ENCODE measurements at places on chromosomes 13 and 19. TPM values are rescaled to one million over a fixed set of nuclear protein-coding genes. Genes with fewer than 3 reads are reported as not detected.

DNA sequence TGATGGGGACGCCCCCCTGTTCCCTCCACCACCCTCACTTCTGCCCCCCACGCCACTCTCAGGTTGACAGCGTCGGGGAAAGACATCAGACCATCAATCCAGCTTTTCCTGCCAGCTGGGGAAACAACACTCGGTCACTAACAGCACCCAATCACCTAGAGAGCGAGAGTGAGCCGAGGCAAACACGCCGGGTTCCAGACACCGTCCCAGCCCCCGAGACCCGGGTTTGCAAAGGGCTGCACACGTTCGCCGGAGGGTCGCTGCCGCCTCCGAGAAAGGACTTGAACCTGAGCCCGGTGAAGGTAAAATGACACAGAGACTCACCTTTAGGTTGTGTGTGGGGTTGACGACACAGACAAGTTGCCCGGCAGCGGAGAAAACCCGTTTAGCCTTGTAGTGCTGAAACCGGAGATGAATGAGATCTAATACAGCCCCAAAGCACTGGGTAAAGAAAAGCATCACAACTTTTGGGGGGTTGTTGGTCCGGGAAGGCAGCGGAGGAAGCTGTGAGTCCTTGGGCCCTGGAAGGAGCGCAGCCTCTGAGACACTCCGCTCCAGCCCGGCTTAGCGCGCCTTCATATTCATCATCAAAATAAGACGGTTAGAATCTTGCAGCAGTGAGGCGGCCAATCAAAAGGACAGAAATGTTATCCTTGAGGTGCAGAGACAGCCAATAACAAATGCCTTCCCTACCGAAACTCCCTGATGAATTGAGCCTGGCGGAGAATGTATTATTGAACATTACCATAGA is at the start of gene SIAH3:
Gene SIAH3 (minus strand): TSS at position 583 of the 751 bp plus-strand sequence. CDS start 124 bp downstream, at position 459.
- peak; percentile 52 for DNase-seq

GRCh38 chr19:35641515-35642151 is at the start of gene ETV2:
Gene ETV2 (plus strand): TSS chr19:35641745. CDS start chr19:35642461, 716 bp downstream.
- DNase-seq: no peak

- no peak for DNase-seq
These were observed 124.5 kb downstream of the ITGBL1 start for GRCh38 chr13:101576977-101577376.

DNA sequence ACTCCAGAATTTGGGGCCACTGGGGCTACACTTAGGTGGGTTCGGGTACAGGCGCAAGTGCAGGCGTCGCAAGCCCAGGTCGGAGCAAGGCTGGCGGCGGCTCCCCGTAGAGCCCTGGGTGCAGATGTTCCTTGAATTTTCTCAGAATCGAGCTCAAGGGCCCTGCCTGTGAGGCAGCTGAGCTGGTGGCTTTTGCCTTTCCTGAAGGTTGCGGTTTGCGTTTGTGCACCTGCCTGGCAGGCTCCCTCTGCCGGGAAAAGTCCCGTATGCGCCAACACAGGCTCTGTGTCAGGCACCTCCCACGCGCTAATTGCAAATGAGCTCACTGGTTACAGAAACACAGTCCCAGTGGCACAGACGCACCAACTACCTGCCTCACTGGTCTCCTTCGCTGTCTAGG is 5.9 kb downstream of the DOHH start:
- DNase-seq: peak; percentile 43

DNA sequence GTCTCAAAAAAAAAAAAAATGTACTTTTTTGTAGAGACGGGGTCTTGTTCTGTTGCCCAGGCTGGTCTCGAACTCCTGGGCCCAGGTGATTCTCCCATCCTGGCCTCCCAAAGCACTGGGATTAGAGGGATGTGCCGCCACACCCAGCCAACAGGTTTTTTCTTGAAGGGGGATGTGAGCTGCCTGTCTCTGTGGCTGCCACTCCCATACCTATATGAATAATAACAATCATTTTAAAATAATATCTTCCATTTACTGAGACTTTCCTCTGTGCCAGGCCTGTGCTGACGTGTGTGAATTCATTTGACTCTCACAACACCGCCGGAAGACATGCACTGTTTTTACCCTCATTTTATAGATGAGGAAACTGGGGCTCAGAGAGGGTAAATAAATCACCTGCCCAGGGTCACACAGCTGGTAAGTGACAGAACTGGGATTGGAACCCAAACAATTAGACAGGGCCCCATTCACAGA is 7.2 kb upstream of the BCL3 start:
- no peak for DNase-seq

DNA sequence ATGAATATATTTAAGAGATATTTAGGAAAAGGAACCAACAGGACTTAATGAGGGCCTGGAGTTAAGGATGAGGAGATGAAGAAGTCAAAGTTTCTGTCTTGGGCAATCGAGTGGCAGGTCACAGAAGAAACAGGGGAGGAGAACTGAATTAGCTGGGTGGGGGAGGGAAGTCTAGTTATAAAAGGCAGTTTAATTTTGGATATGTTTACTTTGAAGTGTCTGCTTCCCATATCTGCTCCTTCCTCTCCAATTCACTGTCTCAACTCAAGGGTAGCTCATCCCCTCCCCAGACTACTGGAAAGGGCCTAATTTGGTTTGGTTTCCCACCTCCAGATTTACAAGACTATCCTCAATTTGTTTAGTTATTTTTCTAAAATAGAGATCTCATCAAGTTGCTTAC is 195.9 kb downstream of the VWA8 start:
- DNase-seq: no peak

DNA sequence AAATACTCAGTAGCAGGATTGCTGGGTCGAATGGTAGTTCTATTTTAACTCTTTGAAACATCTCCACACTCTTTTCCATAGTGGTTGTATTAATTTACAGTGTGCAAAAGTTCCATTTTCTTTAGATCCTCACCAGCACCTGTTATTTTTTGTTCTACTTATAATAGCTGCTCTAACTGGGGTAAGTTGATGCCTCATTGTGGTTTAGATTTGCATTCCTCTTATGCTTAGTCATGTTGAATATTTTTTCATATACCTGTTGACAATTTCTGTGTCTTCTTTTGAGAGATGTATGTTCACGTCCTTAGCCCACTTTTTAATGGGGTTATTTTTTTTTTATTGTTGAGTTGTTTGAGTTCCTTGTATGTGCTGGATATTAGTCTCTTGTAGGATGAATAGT is 144.6 kb downstream of the NBEA start:
- DNase-seq: no peak

GRCh38 chr19:7916103-7916954 is 1.7 kb downstream of the TGFBR3L start:
- DNase-seq: no peak

DNA sequence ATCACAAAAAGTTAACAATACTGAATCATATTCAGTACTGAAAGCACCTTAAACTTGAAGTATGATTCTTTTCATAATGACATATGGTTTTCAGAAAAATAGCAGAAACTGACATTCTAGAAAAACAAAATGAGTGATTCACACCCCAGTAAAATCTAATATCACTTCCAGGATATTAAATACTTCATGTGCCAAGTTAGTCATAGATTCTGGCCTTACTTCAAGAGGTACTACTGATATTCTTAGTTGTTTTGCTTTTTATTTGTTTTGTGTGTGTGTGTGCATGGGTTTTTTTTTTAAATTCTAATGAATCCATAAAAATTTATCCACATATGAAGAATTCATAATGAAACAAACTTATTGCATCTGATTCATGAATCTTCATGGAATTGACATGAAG is 207.9 kb upstream of the UFM1 start:
- DNase-seq: no peak

DNA sequence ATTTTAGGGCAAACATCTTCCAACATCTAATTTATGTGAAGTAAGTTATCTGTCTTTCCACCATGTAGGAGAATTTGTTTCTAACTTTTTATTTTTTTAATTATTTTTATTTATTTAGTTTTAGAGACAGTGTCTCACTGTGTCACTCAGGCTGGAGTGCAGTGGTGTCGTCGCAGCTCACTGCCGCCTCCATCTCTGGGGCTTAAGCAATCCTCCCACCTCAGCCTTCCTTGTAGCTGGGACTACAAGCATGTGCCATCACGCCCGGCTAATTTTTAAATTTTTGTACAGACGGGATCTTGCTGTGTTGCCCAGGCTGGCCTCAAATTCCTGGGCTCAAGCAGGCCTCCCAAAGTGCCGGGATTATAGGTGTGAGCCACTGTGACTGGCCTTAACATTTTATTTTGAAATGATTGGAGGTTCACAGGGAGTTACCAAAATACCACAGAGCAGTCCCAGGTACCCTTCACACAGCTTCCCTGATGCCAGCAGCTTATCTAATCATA is 58.8 kb downstream of the CELF5 start:
- no peak for DNase-seq

GRCh38 chr19:34308381-34309367 is 54.3 kb downstream of the GARRE1 start:
- DNase-seq: no peak

DNA sequence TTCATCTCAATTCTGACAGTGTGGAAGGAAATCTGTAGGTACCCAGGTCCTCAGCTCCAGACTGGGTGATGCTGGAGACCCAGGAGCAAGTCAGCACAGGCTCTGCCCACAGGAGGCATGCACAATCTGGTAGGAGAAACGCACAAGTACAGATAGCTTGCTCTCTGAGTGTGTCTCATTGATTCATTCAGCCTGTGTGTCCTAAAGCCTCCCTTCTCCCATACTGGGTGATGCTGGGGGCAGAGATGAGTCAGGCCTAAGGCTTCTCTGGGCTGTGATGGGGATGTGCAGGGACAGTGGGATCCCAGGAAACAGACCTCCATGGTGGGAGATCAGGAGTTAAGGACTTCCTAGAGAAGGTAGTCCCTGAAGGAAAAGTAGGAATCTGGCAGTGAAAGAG is 6.8 kb downstream of the ZNF526 start:
- no peak for DNase-seq

DNA sequence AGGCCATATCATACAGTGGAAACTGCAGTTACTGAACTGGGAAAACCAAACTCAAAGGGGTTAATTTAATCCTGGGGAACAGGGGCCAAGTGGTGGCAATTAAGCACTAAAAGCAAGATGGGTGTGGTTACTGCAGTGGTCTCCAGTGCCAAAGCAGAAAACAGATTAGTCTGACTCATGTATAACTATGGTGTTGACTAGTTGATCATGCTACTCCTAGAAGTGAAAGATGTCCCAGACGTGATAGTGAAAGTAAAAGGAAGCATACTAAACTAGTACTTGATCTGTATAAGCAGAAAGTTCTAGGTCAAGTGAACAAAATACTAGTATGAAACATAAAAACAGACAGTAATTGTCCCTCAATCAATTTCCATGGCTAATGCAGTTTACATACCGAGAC is 360.0 kb upstream of the SLITRK5 start:
- no peak for DNase-seq

- no peak for DNase-seq
These were observed 1308.4 kb downstream of the SLITRK5 start for GRCh38 chr13:88979465-88980175.

GRCh38 chr13:74329962-74330361 is 195.8 kb upstream of the KLF12 start:
- DNase-seq: no peak

DNA sequence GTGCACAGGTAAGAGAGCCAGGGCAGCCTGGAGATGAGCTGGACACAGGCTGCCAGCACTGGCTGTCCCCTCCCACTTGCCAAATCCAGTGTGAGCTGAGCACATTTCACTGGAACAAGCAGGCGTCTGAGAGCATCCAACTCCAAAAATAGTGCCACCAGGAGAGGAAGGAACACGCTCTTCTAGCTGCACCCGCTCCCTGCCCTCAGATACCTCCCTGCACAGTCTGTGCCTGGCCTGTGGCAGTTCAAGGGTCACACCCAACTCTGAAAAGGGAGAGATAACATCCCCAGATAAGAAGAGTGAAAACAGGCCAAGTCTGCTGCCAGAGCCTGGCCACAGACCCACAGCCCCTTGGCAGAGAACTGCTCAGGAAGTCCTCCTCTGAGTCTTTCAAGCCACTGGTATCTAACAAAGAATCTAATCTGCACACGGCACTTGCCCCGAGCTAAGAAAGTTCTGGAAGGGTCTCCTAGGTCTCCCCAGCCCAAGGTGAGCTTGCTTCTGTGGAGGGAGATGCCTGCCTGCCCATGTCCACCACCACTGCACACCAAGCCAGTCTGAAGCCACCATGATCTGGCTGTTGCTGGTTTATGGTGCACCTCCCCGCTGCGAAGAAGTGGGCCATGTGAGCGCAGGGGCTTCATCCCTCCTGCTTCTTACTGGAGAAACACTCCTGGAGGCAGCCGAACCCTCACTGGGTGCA is 14.7 kb downstream of the ELL start:
- DNase-seq: peak; percentile 66

DNA sequence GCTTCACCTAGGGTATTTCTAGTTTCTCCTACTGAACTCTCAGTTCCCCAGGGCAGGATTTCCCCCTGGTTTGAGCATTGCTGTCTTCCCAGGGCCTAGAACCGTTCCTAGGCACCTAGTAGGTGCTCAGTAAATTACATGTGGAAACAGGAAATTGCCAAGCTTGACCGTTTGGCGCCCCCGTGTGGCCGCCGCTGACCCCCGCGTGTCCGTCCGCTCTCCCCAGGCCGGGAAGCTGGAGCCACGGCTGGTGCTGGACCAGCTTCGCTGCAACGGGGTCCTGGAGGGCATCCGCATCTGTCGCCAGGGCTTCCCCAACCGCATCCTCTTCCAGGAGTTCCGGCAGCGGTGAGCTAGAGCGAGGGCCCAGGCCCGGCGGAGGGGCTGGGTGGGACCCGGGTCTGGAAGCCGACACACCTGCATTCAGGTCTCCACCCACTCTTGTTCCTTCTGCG is 55.5 kb downstream of the MYH14 start:
- DNase-seq: no peak

GRCh38 chr13:109955598-109955997 is 169.2 kb upstream of the IRS2 start:
- no peak for DNase-seq

Gene SELENOV
- not detected for total RNA-seq

Gene FCHO1
- total RNA-seq: 83.8 TPM

Gene CYP4F2
- 0.81 TPM for total RNA-seq

Gene ERICH4
- total RNA-seq: not detected

Gene TNNI3
- total RNA-seq: not detected

Gene KCNK6
- 0.93 TPM for total RNA-seq

Gene ZNF878
- total RNA-seq: 0.28 TPM

Gene VSTM1
- total RNA-seq: not detected

Gene LPAR6
- 11.7 TPM for total RNA-seq

Gene B3GNT8
- 0.94 TPM for total RNA-seq

Gene JUNB
- 32.0 TPM for total RNA-seq

Gene DCLK1
- 261 TPM for total RNA-seq

Gene PLIN5
- 15.7 TPM for total RNA-seq

Gene ATXN8OS
- not detected for total RNA-seq

Gene MYPOP
- 39.0 TPM for total RNA-seq
